ENCODE measurements at places on chromosomes 3 and 15.

- peak; percentile 42 for DNase-seq
Observed at GRCh38 chr15:45456212-45457106, 66.1 kb downstream of the SLC30A4 start.

DNA sequence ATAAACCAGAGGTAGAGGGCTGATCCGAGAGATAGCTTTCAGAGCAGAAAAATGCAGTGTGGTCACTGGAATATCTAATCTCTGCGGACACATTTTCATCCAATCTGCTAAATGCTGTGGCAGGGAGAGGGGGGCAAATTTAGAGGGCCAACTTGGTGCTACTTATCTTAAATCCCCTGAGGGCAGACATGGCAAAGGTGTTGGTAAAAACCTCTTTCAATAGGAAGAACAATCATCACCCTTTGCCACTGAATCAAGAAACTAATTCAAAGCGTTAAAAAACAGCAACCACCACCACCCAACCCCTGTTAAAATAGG is 152.9 kb downstream of the MECOM start:
- no peak for DNase-seq

DNA sequence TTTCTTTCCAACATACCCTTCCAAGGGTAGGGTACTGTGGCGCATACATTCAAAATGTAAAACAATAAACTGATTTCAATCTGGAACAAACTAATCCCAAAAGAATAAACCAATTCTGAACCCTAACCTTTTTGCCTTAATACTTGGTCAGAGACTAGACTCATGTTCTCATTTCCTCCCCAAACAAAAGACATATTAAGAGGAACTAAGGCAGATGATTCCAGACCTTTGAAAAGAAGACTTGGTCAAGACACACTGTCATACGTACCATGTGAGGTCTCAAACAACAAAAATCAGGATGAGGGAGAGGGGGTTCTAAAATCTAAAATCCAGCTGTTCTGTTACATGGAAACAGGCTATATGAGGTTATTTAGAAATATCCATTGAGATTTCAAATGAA is 102.1 kb downstream of the RFTN1 start:
- no peak for DNase-seq

GRCh38 chr3:100090669-100091005 is 23.7 kb downstream of the FILIP1L start:
- DNase-seq, result no peak

- DNase-seq, result no peak
Observed at GRCh38 chr3:9124730-9125129, 124.7 kb downstream of the SRGAP3 start.

GRCh38 chr15:83404121-83404520 is 43.0 kb upstream of the SH3GL3 start:
- DNase-seq, result no peak

DNA sequence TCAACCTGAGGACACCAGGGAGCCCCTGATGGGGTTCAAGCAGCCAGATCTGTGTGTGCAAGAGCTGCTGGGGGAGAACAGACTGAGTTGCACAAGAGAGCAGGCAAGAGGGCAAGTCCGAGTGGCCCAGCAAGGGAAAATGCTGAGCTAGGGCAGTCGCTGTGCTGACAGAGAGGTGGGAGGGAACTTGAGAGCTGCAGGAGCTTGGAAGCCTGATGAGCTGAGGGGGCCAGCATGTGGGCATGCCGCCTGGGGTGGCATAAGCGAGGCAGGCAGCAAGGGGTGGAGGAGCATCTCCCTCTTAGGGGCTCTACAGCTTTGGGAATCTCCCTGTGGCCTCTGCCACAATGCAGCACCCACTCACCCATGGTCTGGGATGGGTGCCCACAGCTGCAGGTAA is 4.7 kb upstream of the CORO2B start:
- no peak for DNase-seq

DNA sequence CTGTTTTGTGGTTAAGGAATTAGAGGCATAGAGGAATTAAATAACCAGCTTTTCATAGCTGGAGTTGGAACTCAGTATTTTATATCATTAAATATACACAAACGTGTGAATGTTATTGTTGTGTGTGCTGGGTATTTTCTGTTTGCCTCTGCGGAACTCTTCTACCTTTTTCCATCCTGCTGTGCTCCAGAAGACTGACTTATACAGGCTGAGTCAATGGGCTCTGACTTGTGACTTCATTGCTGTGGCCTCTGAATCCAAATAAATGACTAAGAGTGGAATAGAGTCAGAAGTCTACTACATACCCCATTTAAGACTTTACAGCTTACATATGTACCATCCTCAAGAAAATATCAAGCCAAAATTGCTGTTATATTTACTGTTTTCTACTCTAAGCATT is 17.6 kb downstream of the ARIH1 start:
- no peak for DNase-seq

GRCh38 chr15:79283252-79284048 is 928 bp downstream of the ANKRD34C start:
- peak; percentile 37 for DNase-seq

DNA sequence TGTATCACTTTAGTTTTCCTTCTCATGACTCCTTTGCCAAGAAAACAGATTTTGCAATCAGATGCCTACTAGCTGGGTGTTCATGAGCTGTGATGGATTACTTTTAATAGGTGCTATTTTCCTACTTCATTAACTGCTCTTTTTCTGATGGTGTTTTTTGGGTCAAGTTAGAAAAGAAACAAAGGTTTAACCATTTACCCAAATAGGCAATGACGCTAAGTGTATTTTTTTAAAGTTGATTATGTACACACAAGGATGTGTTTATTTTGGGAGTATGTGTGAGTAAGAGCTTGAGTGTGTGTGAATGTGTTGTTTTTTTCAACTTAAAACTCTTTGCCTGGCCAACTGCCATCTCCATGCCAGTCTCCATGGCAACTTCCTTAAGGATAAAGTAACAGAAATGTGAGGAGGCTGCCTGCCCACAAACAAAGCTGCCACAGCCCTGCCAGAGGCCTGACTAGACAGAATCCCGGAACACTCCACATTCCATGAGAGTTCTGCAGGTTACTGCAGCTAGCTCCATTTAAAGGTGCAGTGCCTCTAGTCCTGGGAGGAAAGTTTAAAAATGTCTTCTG is 215.6 kb upstream of the RBMS3 start:
- no peak for DNase-seq

GRCh38 chr3:22886439-22887068 is 316.6 kb upstream of the UBE2E2 start:
- no peak for DNase-seq

DNA sequence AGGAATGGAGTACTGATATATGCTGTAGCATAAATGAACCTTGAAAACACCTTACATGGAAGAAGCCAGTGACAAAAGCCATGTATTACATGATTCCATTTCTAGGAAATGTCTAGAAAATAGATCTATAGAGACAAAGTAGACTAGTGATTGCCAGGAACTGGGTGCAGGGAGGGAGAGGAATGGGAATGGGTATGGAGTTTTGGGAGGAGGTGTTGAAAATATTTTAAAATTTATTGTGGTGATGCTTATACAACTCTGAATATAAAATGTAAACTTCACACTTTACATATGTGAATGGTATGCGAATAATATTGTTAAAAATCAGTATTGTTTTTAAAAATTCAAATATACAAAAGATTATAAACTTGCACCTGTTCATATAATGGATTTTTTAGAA is 22.5 kb downstream of the ATP1B3 start:
- no peak for DNase-seq

DNA sequence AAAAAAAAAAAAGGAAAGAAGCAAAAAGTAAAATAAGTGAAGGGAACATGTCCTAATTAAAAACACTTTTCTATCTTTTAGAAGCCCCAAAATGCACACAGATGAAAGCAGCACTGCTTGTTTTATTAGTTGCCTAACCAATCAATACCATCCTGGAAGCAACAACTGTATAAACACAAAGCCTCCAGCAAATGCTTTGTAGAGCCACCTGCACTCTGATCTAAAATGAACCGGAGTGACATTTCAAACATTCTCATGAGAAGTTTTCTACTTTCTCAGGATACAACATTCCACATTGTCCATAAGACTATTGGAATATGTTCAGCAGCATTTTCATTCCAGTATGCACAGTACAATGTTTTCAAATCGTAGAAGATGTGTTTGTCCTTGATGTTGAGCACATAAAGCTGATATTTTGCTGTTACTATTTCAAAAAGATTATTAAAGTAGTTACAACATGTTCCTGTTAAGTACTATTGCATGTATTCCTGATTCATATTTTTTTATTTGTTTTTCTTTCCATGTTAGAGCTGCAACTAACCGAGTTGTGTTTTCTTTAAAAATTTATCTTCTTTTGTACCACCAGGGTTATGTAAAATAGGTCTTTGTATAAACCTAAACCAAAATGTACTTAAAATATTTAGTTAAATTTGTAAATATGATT is 50.3 kb upstream of the PLSCR5 start:
- DNase-seq, result no peak

- no peak for DNase-seq
Observed at GRCh38 chr3:146163584-146163983, 2.6 kb upstream of the PLOD2 start.

DNA sequence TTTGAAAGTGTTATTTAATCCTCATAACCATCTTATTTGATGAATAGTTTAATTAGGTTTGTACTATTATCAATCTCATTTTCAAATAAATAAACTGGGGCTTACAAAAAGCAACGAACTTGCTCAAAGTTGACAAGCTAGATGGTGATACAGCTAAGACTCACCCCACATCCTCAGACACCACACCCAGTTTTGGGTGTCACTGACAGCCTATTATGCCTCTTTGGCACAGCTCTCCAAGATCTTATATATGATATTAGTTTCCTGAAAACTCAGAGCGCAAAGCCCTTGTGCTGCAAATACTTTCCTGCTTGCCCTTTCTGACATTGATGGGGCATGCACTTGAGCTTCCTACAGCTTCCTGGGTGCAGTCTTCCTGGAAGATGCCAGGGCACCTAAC is 223.4 kb upstream of the GADL1 start:
- DNase-seq, result no peak

DNA sequence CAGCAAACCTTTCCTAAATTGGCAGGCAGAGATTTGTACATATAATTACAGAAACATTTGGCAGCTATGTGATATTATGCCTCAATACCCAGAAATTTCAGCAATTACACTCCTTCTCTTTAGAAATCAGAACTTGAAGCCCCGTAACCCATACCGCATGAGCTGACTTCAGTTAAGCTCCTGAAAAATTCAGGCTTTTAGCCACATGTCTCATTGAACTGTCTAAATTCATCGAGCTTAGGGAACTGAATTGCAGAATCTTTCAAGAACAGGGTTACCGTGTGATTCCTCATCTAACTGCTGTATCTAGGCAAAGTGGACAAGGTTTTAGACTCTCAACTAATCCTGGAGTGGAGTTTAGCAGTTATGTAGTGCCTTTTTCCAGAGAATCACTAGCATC is 333.0 kb downstream of the EPHA3 start:
- DNase-seq, result no peak

- no peak for DNase-seq
Observed at GRCh38 chr15:100737214-100737613, 134.8 kb downstream of the ASB7 start.

DNA sequence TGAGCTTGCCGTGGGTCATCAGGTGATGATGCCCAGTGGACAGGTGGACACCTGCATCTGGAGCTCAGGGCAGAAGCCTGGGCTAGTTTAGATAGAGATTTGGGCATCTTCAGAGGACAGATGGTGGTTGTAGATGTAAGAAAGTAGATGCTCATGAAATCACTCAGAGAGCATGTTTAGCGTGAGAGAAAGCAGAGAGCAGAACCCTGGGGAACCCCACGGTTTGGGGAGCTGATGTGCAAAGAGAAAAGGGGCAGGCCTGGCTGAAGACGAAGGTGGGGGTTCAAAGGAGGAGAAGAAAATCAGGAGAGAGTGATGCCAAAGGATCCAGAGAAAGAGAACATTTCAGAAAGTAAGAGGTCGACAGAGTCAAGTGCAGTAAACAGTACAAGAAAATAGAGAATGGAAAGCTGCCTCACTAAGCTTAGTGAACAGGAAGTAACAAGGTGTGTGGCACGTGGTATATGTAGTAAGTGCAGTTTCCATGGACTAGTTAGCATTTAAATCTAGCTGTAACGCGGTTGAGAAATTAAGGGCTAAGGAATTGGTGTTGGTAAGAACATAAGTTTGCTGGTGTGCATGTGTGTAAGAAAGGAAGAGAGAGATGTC is 13.5 kb downstream of the TIGIT start:
- no peak for DNase-seq

DNA sequence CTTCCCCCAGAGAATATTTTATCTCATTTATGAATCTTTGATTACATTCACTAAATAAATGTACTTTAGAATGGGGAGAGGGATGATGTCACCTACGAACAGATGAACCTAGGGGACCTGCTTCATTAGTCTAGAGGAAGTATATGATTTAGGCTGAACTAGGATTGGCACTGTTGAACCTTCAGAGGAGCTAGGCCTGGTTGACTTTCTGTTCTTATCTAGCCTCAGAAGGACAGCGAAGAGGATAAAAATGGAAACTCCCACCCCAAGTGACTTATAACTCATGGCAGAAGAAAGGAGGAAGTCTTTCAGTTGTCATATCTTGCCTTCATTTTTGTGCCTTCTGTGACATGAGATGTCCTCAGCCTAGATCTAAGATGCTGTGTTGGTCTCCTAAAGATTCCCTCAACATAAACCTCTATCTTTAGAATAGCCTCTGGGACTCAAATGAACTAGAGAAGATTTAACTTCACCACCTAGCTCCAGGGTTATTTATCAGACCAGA is 42.6 kb downstream of the POLG start:
- DNase-seq, result no peak

Measured in stimulated activated CD4-positive, alpha-beta T cell treated with anti-CD3 and anti-CD28 coated beads, Interleukin-4, amount 100 ng/mL, for 48 hours (primary cell).